Vagina (tissue), 2 donors: ENCODE measurements at places on chromosomes 1 and 21. TPM values are rescaled to one million over a fixed set of nuclear protein-coding genes. Genes with fewer than 3 reads are reported as not detected.

DNA sequence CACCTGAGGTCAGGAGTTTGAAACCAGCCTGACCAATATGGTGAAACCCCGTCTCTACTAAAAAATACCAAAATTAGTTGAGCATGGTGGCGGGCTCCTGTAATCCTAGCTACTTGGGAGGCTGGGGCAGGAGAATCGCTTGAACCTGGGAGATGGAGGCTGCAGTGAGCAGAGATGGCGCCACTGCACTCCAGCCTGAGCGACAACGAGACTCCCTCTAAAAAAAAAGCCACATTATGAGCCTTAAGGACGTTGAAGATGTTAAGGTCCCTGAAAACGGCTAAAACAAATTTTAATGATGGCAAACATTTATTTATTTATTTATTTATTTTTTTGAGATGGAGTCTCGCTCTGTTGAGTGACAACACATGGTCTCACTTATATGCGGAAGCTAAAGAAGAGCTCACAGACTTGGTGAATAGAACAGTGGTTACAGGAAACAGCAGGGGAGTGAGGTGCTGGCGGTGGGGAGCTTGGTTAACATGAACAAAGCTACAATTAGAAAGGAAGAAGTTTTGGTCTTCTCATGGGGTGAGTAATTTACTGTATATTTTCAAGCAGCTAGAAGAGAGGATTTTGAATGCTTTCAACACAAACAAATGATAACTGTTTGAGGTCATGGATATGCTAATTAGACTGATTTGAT, 47.1 kb downstream of the TCP10L start:
- no peak overlapping the region for H3K27ac ChIP-seq
- DNase-seq = no peak
- H3K4me1 ChIP-seq = no peaks in the 10 kb centered on the region
- H3K27me3 ChIP-seq = no peaks in the 10 kb centered on the region
- no peaks in the 10 kb centered on the region for H3K36me3 ChIP-seq
- no peak overlapping the region for H3K4me3 ChIP-seq

GRCh38 chr21:44325386-44326271, 13.6 kb downstream of the CFAP410 start:
- no peak overlapping the region for H3K4me3 ChIP-seq
- peaks cover 53% of the 10 kb centered on the region for H3K36me3 ChIP-seq
- no peak for DNase-seq
- H3K4me1 ChIP-seq = no peaks in the 10 kb centered on the region
- H3K27me3 ChIP-seq = no peaks in the 10 kb centered on the region

DNA sequence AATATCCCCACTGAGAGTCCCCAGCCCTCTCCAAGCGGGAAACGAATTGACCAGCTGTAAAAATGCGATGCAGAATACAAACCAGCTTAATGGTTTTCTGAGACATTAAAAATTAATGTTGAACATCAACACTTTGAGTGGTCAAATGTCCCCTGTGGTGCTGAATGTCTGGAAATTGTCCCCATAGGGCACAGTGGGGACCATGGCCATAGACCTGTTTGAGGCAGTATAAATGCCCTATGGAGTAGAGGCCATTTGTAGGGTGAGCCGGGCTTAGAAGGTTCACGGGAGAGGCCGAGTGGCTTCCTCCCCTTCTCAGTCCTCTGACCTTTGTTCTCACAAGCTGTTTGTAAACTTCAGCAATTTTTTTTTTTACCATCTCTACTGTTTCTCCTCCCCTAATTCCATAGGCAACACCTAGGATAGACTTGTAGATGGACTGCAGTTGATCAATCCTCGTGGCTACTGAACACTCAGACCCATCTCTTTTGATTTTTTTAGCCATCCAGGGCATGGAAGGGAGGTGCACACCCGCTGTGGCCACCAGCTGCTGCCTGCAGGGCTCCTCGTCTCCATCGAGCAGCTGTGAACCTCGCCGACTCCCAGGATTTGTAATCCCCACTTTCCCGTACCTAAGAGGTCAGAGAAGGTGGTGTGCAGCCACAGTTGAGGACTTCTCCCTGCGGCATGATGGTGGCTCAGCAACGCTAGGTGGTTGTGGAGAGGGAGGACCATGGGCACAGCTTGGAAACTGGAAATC, 41.0 kb downstream of the KAZN start:
- H3K4me3 ChIP-seq = no peak overlapping the region
- DNase-seq = no peak
- no peaks in the 10 kb centered on the region for H3K27me3 ChIP-seq

DNAJB4 gene
- 20.9 TPM for total RNA-seq

DNA sequence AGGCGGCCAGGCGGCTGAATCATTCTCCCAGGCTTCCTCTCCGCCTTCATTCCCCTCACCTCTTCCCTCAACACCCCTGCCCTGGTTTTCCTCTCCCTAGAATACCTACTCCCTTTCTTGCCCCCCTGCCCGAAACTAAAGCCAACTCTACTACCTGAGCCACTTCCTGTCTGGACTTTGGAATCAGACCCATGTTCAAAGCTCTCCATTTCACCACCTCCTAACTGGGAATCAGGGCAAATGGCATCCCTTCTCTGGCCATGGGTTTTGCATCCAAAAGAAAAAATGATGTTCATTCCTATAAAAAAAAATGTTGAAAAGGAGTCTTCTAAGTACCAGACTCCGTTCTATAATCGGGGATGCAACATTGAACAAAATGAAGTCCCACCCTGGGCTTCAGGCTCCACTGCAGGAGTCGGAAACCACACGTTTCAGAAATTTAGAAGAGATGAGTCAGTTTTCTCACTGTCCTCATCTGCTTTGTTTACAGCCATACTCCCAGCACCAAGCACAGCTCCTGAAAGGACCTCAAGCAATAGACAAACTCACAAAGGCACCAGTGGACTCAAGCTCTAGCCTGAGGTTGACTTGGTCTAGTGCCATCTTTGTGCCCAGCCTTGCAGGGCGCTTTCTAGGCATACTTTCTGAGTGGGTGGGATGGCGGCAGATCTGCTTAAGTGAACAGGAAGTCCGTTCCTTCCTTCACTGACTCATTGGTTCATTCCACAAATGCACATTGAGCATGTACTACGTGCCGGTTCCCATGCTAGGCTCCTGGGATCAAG, 176.2 kb downstream of the IGSF21 start:
- no peak overlapping the region for H3K27ac ChIP-seq
- no peaks in the 10 kb centered on the region for H3K27me3 ChIP-seq
- H3K4me1 ChIP-seq = no peaks in the 10 kb centered on the region
- H3K36me3 ChIP-seq = no peaks in the 10 kb centered on the region
- DNase-seq = no peak

- no peak overlapping the region for H3K27ac ChIP-seq
- H3K4me3 ChIP-seq = no peak overlapping the region
- no peak for DNase-seq
- peaks cover 14% of the 10 kb centered on the region for H3K4me1 ChIP-seq
- no peaks in the 10 kb centered on the region for H3K27me3 ChIP-seq
These were observed 28.0 kb downstream of the RASAL2 start for GRCh38 chr1:178121883-178122282.

DNA sequence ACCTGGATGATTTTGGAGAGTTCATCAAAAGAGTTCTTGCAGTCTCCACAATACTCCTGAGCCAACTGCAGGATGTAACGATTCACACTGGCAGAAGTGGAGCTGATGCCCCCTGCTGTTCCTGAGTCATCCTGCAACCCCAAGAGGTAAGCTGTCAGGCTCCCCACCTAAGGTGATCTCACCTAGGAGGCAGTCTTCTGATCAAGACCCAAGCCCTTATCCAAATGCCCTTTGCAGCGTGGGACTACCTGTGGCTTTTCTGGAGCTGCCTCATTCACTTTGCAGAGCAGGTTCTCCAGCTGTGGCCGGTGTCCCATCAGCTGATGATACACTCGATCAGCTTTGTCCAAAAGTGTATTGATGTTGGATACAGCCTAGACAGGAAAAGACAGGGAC, 96.4 kb downstream of the UBR4 start:
- H3K4me1 ChIP-seq = no peaks in the 10 kb centered on the region
- no peak overlapping the region for H3K27ac ChIP-seq
- DNase-seq = no peak
- peaks cover 98% of the 10 kb centered on the region for H3K36me3 ChIP-seq
- no peak overlapping the region for H3K4me3 ChIP-seq

CLCA4 gene
- total RNA-seq = 44.0 TPM

PCAT6 gene
- not detected for total RNA-seq

DNA sequence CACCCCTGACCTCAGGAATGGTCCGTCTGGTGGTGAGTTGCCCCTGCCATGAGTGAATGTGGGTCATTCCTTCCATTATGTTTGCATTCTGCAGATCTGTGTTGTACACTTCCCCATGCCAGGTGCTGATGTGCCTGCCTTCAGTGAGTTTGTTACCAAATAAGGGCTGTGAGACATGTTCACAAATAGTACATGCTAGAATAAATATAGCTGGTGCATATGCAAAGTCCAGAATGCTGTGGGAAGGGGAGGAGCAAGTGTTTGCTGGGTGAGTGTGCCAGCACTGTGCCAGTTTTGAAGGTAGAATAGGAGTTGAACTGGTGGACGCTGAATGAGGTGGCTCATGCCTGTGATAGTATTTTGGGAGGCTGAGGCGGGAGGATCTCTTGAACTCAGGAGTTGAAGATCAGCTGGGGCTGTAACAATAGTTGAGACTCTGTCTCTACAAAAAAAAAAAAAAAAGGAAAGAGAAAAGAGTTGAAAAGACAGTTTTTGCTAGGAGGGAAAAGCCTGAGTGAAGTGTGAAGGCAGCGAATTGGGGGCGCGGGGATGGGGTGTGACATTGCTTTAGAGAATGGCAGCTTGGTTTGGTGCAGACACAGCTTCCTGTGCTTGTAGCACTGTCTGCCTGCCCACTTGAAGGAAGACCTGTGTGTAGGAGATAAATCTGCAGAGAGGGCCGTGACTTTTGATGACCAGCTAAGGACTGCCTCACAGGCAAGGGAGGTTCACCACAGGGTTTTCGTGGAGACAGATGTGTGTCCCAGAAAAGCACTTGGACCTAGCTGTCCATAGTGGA, 61.1 kb downstream of the LGR6 start:
- H3K27ac ChIP-seq = no peak overlapping the region
- no peaks in the 10 kb centered on the region for H3K27me3 ChIP-seq
- H3K4me1 ChIP-seq = no peaks in the 10 kb centered on the region
- DNase-seq = no peak
- H3K4me3 ChIP-seq = no peak overlapping the region

A3GALT2 gene
- not detected for total RNA-seq

NR1I3 gene
- total RNA-seq = not detected

GRCh38 chr1:211237579-211237978, 21.6 kb upstream of the RCOR3 start:
- no peak overlapping the region for H3K27ac ChIP-seq
- H3K36me3 ChIP-seq = no peaks in the 10 kb centered on the region
- no peak for DNase-seq
- H3K4me3 ChIP-seq = no peak overlapping the region
- H3K27me3 ChIP-seq = no peaks in the 10 kb centered on the region

VPS26C gene
- total RNA-seq = 49.6 TPM

GRCh38 chr1:184476187-184476586, 89.4 kb downstream of the C1orf21 start:
- no peak overlapping the region for H3K27ac ChIP-seq
- DNase-seq = no peak
- no peaks in the 10 kb centered on the region for H3K36me3 ChIP-seq
- H3K27me3 ChIP-seq = no peaks in the 10 kb centered on the region
- H3K4me1 ChIP-seq = peaks cover 33% of the 10 kb centered on the region
- no peak overlapping the region for H3K4me3 ChIP-seq

OR14K1 gene
- 1.5 TPM for total RNA-seq

- no peaks in the 10 kb centered on the region for H3K36me3 ChIP-seq
- H3K27ac ChIP-seq = no peak overlapping the region
- no peaks in the 10 kb centered on the region for H3K4me1 ChIP-seq
- H3K4me3 ChIP-seq = no peak overlapping the region
- no peaks in the 10 kb centered on the region for H3K27me3 ChIP-seq
These were observed 24.8 kb upstream of the NTPCR start for GRCh38 chr1:232925421-232926220.

LCE1A gene
- not detected for total RNA-seq

ANKRD34A gene
- total RNA-seq = 1.7 TPM

- DNase-seq = no peak
- no peaks in the 10 kb centered on the region for H3K36me3 ChIP-seq
- H3K27ac ChIP-seq = peak within 1 kb of the TSS; percentile 88
- peak within 1 kb of the TSS; percentile 73 for H3K4me3 ChIP-seq
- H3K4me1 ChIP-seq = peaks cover 17% of the 10 kb centered on the region
These were observed at the start of gene SNX7 for GRCh38 chr1:98661544-98662355. SNX7 (plus strand) TSS chr1:98661721; CDS start chr1:98661732, 11 bp downstream.

GRCh38 chr1:241682921-241683320, 30.8 kb downstream of the WDR64 start:
- DNase-seq = no peak
- H3K4me1 ChIP-seq = no peaks in the 10 kb centered on the region
- no peak overlapping the region for H3K27ac ChIP-seq
- H3K4me3 ChIP-seq = no peak overlapping the region
- no peaks in the 10 kb centered on the region for H3K36me3 ChIP-seq

GRCh38 chr1:15345705-15346345, 63.9 kb upstream of the EFHD2 start:
- H3K27ac ChIP-seq = peak overlapping the region; percentile 7
- H3K4me3 ChIP-seq = no peak overlapping the region
- H3K36me3 ChIP-seq = no peaks in the 10 kb centered on the region
- H3K27me3 ChIP-seq = no peaks in the 10 kb centered on the region

GRCh38 chr21:45525910-45526306, 16.3 kb downstream of the SLC19A1 start:
- H3K27me3 ChIP-seq = no peaks in the 10 kb centered on the region
- no peaks in the 10 kb centered on the region for H3K4me1 ChIP-seq
- H3K27ac ChIP-seq = no peak overlapping the region

LDLRAD1 gene
- not detected for total RNA-seq

TTC39A gene
- 11.5 TPM for total RNA-seq

LAMC1 gene
- total RNA-seq = 217 TPM

GRCh38 chr21:42113926-42114409, 42.9 kb downstream of the UMODL1 start:
- H3K27me3 ChIP-seq = no peaks in the 10 kb centered on the region
- no peak overlapping the region for H3K27ac ChIP-seq
- no peak overlapping the region for H3K4me3 ChIP-seq
- H3K4me1 ChIP-seq = peaks cover 14% of the 10 kb centered on the region

GBP7 gene
- total RNA-seq = not detected

DNA sequence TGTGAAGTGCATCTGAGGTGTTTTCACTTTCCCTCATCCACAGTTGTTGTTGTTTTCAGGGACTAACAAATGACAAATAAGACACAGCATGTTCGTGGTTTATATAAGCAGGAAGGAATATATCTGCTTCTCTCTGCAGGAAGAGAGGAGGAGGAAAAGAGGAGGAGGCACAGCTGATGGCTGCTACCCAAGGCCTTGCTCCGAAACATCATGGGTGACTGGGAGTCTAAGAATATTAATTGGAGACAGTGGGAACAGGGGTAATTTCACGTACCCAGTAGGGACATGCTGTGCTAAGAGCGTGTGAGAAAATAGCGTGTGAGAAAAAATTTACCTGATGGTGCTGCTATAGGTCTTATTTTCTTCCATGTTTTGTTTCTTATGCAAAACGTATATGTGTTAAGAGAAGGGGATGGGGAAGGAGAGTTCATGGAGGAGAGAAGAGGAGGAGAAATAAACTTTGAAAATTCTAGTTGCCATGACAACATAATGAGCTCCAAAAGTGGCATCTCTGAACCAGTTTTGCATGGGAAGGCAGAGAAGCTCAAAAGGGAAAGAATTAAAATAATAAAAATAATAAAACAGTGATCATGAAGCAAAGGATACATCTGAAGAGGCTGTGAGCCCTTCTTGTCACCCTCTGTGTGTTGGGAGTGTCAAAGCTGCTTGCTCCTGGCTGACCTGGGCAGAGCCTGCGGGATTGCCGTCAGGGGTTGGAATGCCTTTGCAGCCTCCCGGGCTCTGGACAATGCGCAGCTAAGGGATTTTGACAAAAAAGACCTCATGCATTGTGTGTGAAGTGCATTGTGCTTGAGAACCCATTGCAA, 192.0 kb downstream of the CACNA1E start:
- DNase-seq = no peak
- H3K27me3 ChIP-seq = no peaks in the 10 kb centered on the region
- no peaks in the 10 kb centered on the region for H3K36me3 ChIP-seq
- H3K4me3 ChIP-seq = no peak overlapping the region
- H3K4me1 ChIP-seq = no peaks in the 10 kb centered on the region
